ENCODE measurements at places on chromosomes 6 and 20.

- no peak for DNase-seq
These were observed 11.5 kb downstream of the DLGAP4 start for GRCh38 chr20:36317675-36318074.

DNA sequence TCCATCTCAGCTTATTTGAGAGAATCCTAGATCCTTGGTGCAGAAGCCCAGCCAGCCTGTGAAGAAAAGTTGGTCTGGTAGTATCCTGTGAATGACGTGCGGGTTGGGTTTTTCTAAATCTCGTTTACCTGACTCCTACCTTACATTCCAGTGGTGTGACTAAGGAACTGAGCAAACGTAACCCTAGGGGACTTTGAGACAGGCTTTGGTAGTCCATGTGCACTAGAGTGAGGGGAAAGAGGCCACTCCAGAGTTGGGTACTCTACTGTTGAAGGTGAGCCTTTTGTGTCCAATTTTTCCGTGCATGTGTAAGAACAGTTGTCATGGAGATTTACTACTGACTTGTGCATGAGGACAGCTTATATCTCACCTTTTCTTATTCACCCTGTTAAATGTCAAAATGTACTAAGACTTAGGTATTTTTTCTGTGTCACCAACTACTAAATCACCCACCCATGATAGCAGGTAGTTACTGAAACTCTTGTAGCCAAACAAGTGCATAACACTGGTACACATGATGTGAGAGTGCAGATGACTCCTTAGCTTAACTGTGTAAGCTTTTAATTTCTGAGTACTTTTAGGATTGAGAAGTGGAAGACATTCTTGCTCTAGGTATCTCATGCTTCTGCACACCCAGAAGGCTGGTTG, 26.3 kb upstream of the PLCG1 start:
- DNase-seq: no peak

DNA sequence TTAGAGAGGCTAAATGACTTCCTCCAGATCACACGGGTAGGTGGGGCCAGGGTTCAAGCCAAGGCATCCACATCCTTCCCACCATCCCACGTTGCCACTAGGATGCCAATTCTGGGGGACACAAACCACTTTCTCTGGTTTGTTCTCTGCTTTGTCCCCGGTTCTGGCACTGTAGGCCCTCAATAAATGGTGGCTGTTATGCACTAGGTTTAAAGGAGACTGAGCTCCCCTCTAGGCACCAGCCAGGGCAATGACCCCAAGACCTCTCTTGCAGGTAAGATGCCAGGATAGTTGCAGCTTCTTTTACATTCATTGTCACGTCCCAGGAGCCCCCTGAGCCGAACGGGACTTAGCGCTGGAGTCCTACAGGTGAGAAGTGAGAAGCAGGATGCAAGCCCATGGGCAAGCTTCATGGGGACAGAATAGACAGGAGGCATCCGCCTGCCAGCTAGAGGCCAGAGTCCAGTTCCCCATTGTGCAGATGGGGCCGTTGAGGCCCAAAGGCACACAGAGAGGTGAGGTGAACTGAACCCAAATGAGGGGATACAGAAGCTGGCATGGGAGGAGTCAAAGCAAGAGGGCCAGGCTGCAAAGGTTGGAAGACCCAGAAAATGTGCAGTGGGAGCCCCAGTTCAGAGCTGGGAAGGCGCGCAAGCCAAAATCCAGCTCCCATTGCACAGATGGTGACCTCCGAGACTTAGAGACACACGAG, 677 bp downstream of the PXMP4 start:
- no peak for DNase-seq

DNA sequence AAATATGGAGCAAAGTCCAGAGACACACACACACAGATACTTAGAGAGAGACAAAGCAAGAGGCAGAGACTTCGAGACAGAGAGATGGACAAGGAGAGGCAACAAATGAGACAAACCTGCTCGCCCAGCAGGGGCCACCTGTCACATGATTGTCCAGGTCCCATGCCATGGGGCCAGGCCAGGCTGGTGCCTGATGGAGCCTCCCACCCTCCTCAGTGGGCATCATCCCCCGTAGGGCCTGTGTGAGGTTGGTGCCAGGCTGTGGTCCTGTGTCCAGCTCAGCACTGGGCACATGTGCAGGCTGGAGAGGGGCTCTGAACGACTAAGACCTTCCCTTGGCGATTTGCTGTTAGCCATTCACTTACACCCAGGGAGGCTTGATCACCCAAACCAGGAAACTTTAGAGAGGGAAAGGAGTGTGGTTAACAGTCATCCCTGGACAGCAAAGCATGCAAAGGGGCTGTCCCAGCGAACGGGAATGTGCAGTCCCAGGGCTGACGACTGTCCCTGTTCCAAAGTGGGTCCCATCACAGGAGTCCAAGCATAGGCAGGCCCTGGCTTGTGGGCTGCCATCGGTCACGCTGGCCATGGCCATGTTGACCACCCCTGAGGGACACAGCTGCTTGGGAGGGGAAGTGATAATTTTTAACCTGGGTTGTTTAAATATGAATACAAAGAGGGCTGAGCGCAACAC, 38.4 kb upstream of the PHACTR3 start:
- no peak for DNase-seq

DNA sequence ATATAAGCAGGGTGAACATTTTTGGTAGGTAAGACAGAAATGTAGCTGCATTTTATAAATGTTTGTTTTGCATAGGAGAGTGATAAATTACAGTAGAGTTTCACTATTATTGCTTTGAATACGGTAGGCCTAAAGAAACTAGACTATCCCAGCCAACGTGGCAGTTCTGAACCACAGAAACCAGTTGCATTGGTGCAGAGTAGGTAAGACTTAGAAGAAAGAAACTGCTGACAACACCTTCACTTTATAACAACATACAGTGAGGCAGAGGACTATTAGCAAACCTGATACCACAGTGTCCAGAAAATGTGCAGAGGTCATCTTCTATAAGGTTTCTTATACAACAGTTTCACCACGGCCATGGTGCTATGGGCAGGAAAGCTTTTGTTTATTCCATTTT, 566.1 kb downstream of the KIF16B start:
- DNase-seq: no peak

DNA sequence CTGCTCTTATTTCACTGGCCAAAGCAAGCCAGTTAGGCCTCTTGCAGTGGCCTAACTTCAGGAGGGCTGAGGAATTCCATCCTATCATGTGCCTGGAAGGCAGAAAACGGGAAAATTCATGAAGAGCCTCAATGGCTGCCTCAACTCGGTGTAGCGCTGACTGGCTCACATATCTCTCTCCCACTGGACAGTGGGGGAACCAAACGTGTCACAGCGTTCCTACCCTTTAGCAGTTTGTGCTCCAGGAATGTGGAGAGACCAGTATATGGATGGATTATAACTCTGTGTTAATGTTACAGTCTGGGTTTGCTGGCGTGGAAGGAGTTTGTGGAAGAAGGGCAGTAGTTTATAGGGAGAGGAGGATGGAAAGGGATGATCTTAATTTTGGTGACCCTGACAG, 11.8 kb upstream of the C2 start:
- no peak for DNase-seq

DNA sequence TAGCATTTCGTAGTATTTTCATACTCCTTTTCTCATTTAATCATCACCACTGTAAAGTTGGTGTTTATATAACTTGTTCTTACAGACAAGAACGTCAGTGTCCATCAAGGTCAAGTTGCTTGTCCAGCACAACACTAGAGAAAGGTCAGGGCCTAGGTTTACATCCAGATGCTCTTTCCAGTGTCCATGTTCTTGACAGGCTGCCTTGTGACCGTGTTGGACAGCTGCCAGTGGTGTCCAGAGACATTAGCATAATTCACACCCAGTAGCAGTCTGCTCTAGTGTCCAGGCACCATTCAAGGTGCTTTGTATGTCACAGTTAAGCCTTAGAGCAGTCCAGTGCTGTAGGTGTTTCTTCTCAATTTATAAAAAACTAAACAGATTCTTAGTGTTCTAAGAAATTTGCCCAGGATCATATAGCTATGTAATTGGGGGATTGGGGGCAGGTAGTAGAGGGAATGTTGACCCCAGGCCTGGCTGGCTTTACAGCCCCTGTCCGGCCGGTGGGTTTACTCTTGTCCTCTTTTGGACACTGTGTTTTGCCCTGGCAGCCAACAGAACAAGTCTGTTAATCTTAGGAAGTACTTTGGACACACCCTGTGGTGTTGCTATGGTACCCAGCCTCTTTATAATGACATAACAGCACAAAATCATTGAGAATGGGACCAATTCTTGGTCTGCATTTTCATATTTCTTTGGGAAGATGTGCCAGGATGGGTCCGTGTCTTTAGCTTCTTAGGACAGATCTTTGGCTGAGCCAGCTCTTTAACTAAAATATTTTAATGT, 8.0 kb downstream of the STK35 start:
- no peak for DNase-seq

- no peak for DNase-seq
These were observed 78.0 kb downstream of the RWDD2A start for GRCh38 chr6:83270971-83271719.
